MM.1S (cell line): ENCODE measurements at places on chromosomes 6 and 20.

GRCh38 chr6:42392833-42393232 lies 58.9 kb downstream of the TRERF1 start:
- no peak for DNase-seq

DNA sequence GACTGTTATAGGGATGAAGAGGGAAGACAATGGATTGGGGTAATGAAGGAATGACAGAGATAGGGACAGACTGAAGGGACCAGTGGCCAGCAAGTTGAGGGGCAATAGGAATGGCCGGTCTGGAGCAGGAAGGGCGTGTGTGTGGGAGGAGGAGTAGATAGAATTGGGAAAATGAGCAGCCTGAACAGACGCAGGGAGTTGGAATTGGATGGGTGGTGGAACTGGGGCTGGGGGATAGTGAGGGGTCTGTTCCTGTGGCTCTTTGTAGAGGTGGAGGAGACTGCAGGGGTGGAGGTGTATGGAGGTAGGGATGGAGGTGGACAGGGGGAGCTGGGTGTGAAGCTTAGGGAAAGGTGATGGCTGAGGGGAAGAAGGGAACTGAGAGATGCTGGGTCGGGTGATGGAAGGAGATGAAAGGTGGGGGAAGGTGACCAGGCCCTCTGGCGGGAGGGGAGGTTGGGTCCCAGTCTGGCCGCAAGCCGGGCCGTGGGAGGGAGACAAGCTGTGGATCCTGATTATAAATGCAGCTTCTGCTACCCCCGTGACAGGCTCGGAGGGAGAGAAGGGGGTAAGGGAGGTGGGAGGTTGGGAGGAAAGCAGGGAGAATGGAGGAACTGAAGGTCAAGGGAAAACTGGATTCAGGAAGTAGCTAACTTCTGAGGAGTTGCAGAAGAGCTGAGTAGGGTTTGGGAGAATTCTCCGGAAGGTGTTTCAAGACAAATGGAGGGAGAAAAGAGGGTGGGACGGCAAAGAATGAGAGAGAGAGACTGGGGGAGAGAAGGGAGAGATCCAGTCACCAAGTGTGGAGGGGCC lies 5.2 kb downstream of the SYNGAP1 start:
- no peak for DNase-seq

GRCh38 chr20:57315976-57316480 lies 13.6 kb upstream of the SPO11 start:
- no peak for DNase-seq

DNA sequence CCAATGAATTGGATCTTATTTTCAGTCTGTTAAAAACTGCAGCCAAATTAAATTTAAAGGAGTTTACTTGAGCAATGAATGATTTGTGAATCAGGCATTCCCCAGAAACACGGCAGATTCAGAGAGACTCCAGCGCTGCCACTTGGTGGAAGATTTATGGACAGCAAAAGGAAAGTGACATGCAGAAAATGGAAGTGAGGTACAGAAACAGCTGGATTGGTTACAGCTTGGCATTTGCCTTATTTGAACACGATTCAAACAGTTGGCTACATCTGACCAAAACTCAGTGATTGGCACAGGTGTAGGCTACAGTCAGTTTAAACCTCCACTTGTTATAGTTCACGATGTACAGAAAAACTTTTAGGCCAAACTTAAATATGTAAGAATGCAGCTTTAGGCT lies 257.6 kb upstream of the IMPG1 start:
- DNase-seq: no peak

GRCh38 chr6:160990847-160991405 lies 643 bp upstream of the MAP3K4 start:
- no peak for DNase-seq

- DNase-seq: no peak
These were observed 446.7 kb downstream of the BCKDHB start for GRCh38 chr6:80553071-80553740.
